ENCODE measurements at places on chromosomes 5 and 9. TPM values are rescaled to one million over a fixed set of nuclear protein-coding genes. Genes with fewer than 3 reads are reported as not detected.

DNA sequence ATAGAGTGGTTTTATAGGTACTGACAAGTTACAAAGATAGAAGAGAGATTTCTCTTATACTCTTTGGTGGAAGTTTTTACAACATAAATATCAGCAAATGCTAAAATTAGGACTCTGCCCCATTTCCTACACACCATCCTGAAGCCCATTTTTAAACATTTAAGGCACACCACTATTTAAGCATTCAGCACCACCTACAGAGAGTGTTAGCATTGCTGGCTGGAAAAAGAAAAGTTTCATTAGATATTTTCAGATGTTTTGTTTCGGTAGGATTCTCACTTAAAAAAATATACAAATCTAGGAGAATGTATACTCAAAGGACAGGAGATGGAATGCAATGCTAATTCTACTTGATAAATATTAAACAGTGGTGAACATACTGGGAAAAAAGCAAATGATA is 192.9 kb upstream of the HAPLN1 start:
- no peak for DNase-seq

GRCh38 chr9:127629468-127630081 is 17.5 kb downstream of the STXBP1 start:
- DNase-seq, result no peak

LIFR gene
- 58.8 TPM for total RNA-seq

DENND1A gene
- 12.3 TPM for total RNA-seq

CYLC2 gene
- not detected for total RNA-seq

PSMD5 gene
- 7.7 TPM for total RNA-seq
